Natural killer cell (primary cell): ENCODE measurements at places on chromosomes 11 and 22.

DNA sequence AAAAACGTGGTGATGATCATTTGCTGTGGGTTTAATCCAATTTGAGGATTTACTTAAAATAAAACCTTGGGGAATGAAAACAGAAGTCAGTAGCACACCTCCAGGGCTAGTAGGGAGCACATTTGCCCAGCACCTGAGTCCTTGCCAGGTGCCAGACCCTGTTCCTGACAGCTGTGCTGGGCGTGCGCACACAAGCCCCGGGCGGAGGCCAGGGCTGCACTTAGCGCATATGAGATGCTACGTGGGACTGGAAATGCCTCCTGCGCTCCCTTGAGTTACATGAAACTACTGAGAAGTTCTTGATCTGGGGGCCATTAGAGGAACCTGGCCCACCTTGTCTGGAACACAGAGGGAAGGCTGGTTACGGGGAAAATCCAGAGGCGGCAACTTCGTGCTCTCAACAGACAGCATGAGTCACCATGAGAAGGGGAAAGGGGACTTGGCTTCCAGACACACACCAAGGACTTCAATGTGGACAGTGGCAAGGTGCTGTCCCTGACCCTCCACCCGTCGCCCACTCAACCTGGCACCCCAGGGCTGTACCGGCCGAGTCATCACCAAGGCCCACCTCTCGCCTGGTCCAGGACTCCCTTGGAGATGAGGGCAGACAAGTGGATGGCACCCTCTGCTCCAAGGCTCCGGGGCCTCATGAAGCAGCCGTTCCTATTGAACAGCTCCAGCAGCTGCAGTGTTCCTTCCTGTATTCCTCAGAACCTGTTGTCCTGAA lies 1468.6 kb downstream of the BRD1 start:
- H3K36me3 ChIP-seq, result no peaks in the 10 kb centered on the region
- no peaks in the 10 kb centered on the region for H3K27me3 ChIP-seq
- no peak overlapping the region for H3K27ac ChIP-seq
- DNase-seq, result no peak

DNA sequence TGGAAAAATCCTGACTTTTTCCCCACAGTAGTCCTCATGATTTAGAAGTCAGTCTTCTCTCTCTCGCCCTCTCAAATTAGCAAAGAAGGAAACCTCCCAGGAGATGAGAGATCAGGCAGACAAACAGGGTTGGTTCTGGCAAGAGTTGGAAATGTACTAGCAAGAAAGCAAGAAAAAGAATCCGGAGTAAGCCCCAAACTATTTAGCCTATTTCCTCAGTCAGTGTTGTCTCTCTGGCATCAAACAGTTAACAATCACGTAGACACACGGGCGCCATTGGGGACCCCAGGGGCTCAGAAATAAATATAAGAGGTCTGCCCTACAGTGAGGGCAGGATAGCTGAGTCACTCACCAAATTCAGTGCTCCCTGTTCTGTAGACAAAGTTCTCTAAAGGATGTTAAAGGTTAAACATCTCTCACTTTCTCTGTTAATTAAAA lies 4.7 kb downstream of the C11orf52 start:
- H3K4me3 ChIP-seq, result no peak overlapping the region
- no peaks in the 10 kb centered on the region for H3K27me3 ChIP-seq
- peaks cover 15% of the 10 kb centered on the region for H3K4me1 ChIP-seq
- DNase-seq, result no peak
- H3K27ac ChIP-seq, result no peak overlapping the region

GRCh38 chr22:48811885-48812284 lies 1015.8 kb downstream of the BRD1 start:
- DNase-seq, result no peak
- H3K36me3 ChIP-seq, result no peaks in the 10 kb centered on the region
- H3K27me3 ChIP-seq, result no peaks in the 10 kb centered on the region
- H3K4me1 ChIP-seq, result no peaks in the 10 kb centered on the region

DNA sequence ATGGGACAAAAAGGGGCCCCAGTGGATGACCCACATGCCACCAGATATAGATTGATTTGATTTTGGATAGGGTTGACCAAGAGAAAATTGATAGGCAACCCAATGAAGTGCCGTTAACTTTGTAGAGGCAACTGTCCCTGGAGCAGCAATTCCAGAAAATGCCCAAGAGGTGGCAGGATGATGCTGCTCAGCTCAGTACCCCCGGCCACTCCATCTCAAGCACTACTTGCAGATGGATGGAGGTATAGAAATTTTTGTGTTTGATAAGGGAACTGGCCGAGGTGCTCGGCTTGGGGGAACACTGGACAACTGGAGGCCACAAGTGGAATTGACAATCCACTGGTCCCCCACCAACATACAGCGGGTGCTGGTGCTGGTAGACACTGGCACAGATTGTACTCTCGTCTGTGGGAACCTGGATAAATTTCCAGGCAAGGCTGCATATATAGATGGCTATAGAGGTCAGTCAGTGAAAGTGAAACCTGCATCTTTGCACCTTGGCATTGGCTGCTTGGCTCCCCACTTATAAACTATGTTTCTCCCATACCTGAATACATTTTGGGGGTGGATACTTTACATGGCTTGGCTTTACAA lies 86.3 kb downstream of the CCDC83 start:
- H3K27me3 ChIP-seq, result no peaks in the 10 kb centered on the region
- H3K4me1 ChIP-seq, result peaks cover 3% of the 10 kb centered on the region
- H3K36me3 ChIP-seq, result no peaks in the 10 kb centered on the region
- H3K27ac ChIP-seq, result no peak overlapping the region
- H3K4me3 ChIP-seq, result no peak overlapping the region

GRCh38 chr11:3126901-3127691 lies 38.0 kb downstream of the OSBPL5 start:
- peaks cover 37% of the 10 kb centered on the region for H3K36me3 ChIP-seq
- H3K27ac ChIP-seq, result peak overlapping the region; percentile 32
- peaks cover 79% of the 10 kb centered on the region for H3K4me1 ChIP-seq
- no peak for DNase-seq

- no peaks in the 10 kb centered on the region for H3K36me3 ChIP-seq
- H3K4me3 ChIP-seq, result no peak overlapping the region
- peaks cover 4% of the 10 kb centered on the region for H3K27me3 ChIP-seq
- H3K4me1 ChIP-seq, result no peaks in the 10 kb centered on the region
These were observed 166.0 kb upstream of the RASSF10 start for GRCh38 chr11:12842933-12843636.

- no peaks in the 10 kb centered on the region for H3K27me3 ChIP-seq
- no peaks in the 10 kb centered on the region for H3K4me1 ChIP-seq
- H3K4me3 ChIP-seq, result no peak overlapping the region
These were observed 41.3 kb upstream of the CCDC179 start for GRCh38 chr11:22901603-22902002.

DNA sequence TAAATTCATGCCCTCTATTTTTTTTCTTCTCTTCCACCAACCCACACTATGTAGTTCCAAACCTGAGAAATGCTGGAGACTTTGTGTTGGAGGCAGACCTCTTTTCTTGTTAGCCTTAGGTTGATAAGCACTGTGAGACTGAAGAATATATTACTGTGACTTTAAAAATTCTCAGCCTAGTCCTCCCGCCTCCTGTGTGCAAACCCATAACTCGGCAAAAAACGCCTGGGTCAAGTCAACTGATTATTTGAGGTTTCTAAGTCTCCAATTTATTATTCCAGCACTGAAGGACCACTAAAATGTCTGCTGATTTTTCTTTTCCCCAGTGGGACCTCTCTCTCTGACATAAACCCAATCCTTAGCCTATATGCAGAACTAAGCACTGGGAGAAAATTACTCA lies 1946.0 kb upstream of the RAG2 start:
- H3K27me3 ChIP-seq, result no peaks in the 10 kb centered on the region
- H3K27ac ChIP-seq, result no peak overlapping the region
- DNase-seq, result no peak
- H3K4me1 ChIP-seq, result no peaks in the 10 kb centered on the region
- no peak overlapping the region for H3K4me3 ChIP-seq
- no peaks in the 10 kb centered on the region for H3K36me3 ChIP-seq

DNA sequence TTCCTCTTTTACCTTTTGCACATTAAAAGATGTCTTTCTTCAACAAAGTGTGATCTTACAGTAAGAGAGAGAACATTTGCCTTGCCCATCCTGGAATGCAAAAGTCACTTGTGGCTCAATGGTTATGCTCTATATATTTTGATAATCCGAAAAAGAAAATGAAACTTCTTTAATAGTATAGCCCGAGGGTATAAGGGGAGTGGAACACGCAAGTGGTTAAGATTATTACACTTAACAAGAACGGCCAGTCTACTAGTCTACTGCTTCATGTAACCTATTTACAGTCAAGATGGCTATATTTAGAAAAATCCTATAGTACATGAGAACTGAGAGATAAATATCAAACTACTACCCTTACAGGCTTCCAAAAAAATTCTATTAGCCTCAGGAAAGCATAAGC lies 86.1 kb downstream of the CADM1 start:
- no peak for DNase-seq
- H3K27me3 ChIP-seq, result peaks cover 2% of the 10 kb centered on the region
- no peak overlapping the region for H3K27ac ChIP-seq
- no peaks in the 10 kb centered on the region for H3K36me3 ChIP-seq
- no peak overlapping the region for H3K4me3 ChIP-seq

DNA sequence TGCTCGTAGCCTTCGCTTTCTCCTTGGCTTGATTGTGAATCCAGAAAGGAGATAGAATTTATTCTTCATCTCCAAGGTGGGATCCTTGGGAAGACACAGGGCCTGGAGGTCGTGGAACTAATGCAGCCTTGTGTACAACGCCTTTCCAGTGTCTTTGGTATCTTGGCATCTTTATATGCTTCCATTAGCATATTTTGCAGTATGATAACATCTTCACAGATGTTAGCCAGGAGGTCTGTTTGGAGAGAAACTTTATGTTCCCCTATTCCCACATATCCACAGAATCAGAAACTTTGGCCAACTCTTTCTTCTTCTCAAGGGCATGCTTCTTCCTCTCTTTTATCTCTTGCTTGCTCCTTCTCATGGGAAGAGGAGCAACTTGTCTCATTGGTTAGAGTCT lies 101.2 kb downstream of the TRIM44 start:
- H3K4me3 ChIP-seq, result no peak overlapping the region
- H3K4me1 ChIP-seq, result no peaks in the 10 kb centered on the region
- no peak for DNase-seq
- H3K36me3 ChIP-seq, result no peaks in the 10 kb centered on the region

DNA sequence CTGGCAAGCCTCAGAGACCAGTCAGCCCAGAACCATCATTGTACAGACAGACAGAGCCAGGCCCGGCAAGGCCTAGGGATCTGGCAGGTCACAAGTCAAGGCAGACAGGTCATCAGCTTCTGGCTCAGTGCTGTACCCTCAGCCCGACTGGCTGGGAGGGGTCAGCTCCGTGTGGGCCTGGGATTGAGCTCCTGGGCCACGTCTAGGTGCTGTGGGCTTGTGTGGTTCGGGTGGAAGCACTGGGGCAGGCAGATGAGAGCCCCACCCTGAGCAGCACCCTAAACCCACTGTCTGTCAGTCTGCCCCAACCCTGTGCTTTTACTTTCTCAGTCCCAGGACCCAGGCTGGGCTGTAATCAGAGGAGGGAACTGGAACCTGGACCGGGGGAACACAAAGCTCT lies 26.9 kb upstream of the P2RY2 start:
- no peak overlapping the region for H3K4me3 ChIP-seq
- no peaks in the 10 kb centered on the region for H3K36me3 ChIP-seq
- DNase-seq, result no peak
- no peak overlapping the region for H3K27ac ChIP-seq
- H3K4me1 ChIP-seq, result peaks cover 33% of the 10 kb centered on the region

- H3K27ac ChIP-seq, result no peak overlapping the region
- no peaks in the 10 kb centered on the region for H3K27me3 ChIP-seq
- no peak overlapping the region for H3K4me3 ChIP-seq
- no peak for DNase-seq
These were observed 14.5 kb downstream of the HSPA8 start for GRCh38 chr11:123047266-123047946.

GRCh38 chr11:10351765-10352641 lies 47.1 kb downstream of the ADM start:
- H3K27ac ChIP-seq, result no peak overlapping the region
- no peaks in the 10 kb centered on the region for H3K4me1 ChIP-seq
- DNase-seq, result no peak
- H3K27me3 ChIP-seq, result no peaks in the 10 kb centered on the region
- H3K4me3 ChIP-seq, result no peak overlapping the region
- H3K36me3 ChIP-seq, result no peaks in the 10 kb centered on the region

GRCh38 chr11:118099838-118100556 lies 13.2 kb upstream of the SMIM35 start:
- DNase-seq, result no peak
- H3K4me3 ChIP-seq, result no peak overlapping the region
- no peak overlapping the region for H3K27ac ChIP-seq
- no peaks in the 10 kb centered on the region for H3K4me1 ChIP-seq
- no peaks in the 10 kb centered on the region for H3K36me3 ChIP-seq
- no peaks in the 10 kb centered on the region for H3K27me3 ChIP-seq

- peaks cover 50% of the 10 kb centered on the region for H3K4me1 ChIP-seq
- H3K4me3 ChIP-seq, result no peak overlapping the region
- peak overlapping the region; percentile 67 for H3K27ac ChIP-seq
- H3K36me3 ChIP-seq, result peaks cover 52% of the 10 kb centered on the region
- no peaks in the 10 kb centered on the region for H3K27me3 ChIP-seq
These were observed 6.0 kb downstream of the APOL1 start for GRCh38 chr22:36258701-36259614.

DNA sequence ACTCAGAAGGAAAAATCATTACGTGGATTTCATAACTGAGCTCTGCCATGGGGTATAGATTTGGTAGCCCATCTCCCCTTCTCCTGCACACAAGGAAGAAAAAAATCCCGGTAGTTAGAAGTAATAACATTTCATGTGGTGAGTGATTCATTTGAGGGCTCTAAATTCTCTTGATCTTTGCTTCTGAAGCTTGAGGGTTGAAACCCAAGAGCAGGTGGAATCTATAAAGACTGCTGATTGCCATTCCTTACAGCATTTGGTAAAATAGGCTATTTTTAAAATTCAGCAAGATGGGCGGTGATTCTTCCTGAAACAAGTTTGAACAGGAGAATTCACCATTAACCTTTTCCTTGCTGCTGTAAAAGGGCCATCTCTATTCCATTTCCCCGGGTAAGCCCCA lies 266.1 kb downstream of the CADM1 start:
- H3K4me1 ChIP-seq, result no peaks in the 10 kb centered on the region
- H3K27me3 ChIP-seq, result no peaks in the 10 kb centered on the region
- no peak for DNase-seq
- no peak overlapping the region for H3K4me3 ChIP-seq

DNA sequence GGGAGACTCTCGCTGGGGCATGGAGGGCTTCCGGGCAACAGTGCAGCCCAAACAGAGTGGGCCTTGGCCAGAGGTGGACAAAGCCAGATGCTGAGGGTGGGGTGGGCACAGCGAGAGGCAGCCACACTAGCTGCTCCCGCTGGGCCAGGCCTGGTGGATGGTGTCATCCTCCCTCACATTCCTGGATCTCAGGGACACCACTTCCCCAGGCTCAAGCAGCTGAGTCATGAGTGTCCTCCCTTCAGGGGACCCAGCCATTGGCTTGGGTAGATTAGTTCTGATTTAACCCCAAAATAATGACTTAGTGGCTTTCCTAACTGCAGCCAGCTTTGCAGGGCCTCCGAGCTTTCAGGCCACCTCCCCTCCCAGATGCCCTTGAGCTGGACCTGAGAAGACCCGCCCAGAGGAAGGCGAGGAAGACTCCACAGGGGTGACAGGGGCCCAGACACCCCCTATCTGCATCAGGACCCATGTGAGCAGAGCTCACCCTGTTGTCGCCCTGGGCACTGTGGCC lies 25.9 kb upstream of the WNT7B start:
- H3K36me3 ChIP-seq, result no peaks in the 10 kb centered on the region
- no peak overlapping the region for H3K4me3 ChIP-seq
- no peak overlapping the region for H3K27ac ChIP-seq
- peaks cover 46% of the 10 kb centered on the region for H3K4me1 ChIP-seq
- DNase-seq, result no peak
- H3K27me3 ChIP-seq, result no peaks in the 10 kb centered on the region
